Umbilical cord (tissue), 2 donors: ENCODE measurements at places on chromosomes 6 and 20. TPM values are rescaled to one million over a fixed set of nuclear protein-coding genes. Genes with fewer than 3 reads are reported as not detected.

DNA sequence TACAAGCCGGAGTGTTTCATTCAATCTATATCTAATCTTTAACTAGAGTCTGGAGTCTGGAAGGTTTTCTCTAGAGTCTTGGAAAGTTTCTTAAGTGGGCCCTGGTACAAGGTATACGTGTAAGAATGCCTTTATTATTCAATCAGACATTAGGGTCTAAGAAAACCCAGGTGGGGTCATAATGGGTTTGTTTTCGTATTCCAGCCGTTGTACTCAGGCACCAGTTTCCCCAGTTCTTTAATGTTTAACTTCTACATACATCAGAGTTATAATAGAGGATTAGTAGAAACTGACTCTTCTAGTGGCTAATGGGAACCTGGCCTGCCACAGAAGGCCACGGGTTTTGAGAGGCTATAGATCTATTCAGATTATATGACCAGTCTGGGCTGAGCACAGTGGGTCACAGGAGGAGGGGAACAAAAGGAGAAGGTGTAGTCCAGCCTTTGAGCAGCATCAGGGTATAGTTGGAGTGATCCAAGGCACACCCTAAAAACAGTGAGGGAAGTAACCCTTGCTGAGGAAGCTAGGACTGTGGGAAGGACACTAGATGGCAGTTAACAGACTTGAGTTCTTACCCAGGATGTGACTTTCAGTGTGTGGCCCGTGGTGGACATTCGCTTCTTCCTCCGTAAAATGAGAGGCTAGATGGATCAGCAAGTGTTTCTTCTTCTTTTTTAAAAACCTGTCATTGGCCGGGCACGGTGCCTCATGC lies 15.5 kb downstream of the FAM83B start:
- DNase-seq: no peak

- DNase-seq: no peak
These were observed 70.6 kb downstream of the SGK1 start for GRCh38 chr6:134247231-134247833.

- no peak for DNase-seq
These were observed 245.0 kb downstream of the RFPL4B start for GRCh38 chr6:112592159-112592558.

DNA sequence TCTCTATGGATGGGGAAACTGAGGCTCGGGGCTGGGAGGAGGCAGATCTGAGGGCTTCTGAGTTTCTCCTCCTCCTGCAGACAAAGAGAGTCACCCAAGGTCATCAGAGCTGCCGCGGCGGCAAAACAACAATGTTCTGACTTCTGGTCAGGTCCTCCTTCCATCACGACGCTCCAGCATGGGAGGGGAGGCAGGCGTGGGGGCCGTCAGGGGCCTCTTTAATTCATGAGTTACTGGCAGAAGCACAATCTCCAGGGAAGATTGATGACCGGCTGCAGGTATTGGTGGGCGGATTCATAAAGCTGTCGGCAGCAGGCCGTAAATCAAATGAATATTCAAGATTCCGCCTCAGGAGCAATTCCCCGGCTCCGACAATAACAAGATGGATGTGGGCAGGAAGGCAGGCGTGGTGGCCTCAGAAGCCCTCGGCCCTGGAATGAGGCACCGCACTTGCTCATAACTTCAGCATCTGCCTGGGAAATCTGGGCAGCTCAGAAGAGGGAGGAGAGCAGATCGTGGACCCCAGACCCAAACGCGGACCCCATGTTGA lies 19.1 kb downstream of the PCK1 start:
- DNase-seq: peak; percentile 69

- no peak for DNase-seq
These were observed 8.3 kb downstream of the FAM110A start for GRCh38 chr20:841568-842546.

GRCh38 chr6:17928514-17929430 lies 58.7 kb downstream of the KIF13A start:
- DNase-seq: peak; percentile 12

DNA sequence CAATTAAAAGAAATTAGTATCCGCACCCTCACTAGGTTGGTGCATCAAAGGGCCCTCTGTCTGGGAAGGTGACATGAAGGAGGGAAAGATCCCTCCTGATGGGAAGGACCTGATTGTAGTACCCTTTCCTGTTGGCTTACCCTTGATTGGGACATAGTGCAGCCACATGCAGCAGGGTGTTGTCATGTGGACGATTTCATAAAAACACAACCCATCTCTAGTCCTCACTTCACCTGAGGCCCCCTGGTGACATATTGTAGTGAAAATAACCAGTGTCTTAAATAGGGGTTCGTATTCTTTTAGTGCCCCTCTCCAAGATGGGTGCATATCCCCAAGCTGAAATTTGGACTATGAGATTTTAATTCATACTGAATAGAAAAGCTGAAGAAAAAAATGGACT lies 97.3 kb downstream of the SLX4IP start:
- no peak for DNase-seq

- peak; percentile 37 for DNase-seq
These were observed 1.1 kb upstream of the BEND6 start for GRCh38 chr6:56953597-56954402.

DNA sequence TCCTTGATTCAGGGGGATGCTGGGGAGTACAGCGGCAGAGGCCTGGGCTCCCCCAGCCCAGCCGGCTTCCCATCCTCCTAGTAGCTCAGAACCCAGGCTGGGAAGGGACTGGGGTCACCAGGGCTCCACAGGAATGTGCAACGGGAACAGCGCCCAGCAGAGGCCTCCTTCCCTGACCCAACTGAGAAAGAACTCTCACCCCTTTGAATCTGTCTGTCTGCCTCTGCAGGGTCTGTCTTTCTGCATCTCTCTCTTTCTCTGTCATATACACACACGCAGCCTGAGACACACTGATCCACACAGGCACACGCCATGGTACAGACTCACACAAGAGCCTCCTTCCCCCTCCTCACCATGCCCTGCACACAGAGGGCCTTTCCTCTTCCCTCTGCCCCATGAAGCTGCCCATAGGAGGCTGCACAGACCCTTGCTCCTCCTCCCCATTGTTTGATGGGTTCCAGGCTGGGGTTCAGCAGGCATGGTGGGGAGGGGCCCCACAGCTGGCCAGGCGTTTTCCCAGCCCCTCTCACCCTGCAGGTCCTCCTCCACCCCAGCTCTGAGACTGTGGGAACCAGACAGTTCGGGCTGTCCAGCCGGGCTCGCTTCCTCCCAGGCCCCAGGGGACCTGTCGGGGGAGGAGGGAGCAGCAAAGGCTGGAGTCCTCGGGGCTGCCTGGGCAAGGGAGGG lies 2.8 kb downstream of the FOXS1 start:
- DNase-seq: peak; percentile 86

- DNase-seq: no peak
These were observed 1.4 kb downstream of the MTCL3 start for GRCh38 chr6:127517693-127518092.

DNA sequence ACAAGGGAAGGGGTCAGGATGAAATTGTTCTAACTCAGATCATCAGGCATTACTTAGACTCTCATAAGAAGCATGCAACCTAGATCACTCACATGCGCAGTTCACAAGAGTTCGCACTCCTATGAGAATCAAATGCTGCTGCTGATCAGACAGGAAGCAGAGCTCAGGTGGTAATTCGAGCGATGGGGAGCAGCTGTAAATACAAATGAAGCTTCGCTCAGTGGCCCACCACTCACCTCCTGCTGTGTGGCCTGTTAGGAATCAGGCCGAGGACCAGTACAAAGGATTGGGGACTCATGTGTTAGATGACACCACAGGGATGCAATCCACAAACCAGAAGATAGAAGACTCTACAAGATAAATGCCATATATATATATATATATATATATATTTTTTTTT lies 31.5 kb upstream of the TOP1 start:
- DNase-seq: no peak

FAXC gene
- total RNA-seq: 5.3 TPM

SALL4 gene
- total RNA-seq: 3.6 TPM

CFAP206 gene
- 5.1 TPM for total RNA-seq

ELOVL4 gene
- 6.7 TPM for total RNA-seq

TREM2 gene
- total RNA-seq: 11.6 TPM
